ENCODE measurements at places on chromosomes 3 and 15.

- DNase-seq = no peak
Observed at GRCh38 chr15:68620721-68621527, 42.1 kb downstream of the CORO2B start.

GRCh38 chr3:42739401-42740158 is 33.5 kb downstream of the CCDC13 start:
- no peak for DNase-seq

GRCh38 chr15:71048913-71049675 is 66.2 kb upstream of the THSD4 start:
- DNase-seq = no peak

DNA sequence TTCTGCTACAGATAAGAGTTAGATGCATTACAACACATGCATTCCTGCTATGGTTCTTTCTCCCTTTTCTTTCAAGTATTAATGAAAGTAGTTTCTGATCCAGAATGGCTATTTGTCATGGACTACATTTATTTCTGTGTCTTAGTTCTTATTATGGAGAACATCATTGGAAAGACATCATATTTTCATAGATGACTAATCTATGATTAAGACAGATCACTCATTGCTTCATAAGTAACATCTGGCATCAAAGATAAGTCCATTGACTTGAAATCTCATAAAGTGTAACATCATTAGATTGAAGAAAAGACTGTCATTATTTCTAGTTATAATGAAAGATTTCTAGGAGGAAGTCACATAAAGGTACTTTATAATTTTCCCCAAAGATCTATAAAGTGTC is 366.7 kb downstream of the NSUN3 start:
- DNase-seq = no peak

GRCh38 chr15:69834267-69834666 is 263.4 kb downstream of the TLE3 start:
- DNase-seq = no peak

DNA sequence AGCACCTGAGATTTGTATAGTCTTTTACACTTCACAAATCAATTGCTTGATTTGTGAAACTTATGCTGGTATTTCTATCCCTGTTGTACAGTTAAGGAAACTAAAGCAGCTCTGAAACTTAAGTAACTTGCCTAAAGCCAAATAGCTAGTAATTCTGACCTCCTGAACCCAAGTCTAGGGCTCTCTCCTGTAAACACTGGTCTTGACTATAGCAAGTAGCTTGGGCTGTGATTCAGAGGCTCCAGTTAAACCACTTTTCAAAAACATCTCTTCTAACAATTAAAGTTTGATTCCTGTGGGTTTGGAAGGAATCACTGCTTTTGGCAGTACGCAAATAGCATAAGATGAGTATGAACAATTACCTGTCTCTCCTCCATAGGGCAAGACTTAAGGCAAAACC is 18.5 kb upstream of the CMTM8 start:
- DNase-seq = no peak

DNA sequence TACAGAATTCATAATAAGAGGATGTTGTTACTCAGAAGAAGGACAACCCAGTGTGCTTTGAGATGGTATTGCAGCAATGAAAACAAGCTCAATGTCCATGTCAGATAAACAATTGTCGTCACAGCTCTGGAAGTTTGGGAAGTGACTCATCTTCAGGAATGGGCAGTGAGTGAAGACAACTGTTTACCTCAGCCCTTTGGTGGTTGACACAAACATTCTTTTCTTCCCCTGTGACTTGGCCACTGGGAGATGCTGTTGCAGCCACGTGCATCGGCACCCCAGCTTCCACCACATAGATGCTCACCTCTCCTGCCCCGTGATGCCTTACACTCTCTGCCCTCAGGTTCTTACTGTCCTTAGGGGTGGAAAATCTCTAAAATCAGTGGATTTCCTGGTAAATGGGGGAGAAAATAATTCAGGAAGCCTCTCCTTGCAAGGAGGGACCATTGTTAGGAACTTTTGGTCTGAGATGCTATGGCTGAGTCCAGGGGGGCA is 114.1 kb upstream of the GALNT15 start:
- DNase-seq = peak; percentile 95

DNA sequence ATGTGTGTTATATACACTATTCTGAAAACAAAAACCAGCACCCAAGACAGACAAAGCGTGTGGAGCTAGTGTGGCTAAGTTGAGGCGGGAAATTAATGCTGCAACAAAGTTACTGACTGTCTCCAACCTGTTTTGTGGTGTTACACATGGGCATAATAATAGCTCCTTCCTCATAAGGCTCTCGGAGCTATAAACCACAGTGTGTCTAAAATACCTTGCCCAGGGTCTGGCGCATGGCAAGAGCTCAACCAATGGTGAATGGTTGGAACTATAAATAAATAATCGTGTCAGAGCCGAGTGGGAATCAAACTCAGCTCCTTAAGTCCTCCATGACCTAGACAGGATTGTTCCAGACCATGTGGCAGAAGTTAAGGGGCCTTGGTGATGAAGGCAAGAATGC is 35.9 kb upstream of the TFRC start:
- DNase-seq = no peak

DNA sequence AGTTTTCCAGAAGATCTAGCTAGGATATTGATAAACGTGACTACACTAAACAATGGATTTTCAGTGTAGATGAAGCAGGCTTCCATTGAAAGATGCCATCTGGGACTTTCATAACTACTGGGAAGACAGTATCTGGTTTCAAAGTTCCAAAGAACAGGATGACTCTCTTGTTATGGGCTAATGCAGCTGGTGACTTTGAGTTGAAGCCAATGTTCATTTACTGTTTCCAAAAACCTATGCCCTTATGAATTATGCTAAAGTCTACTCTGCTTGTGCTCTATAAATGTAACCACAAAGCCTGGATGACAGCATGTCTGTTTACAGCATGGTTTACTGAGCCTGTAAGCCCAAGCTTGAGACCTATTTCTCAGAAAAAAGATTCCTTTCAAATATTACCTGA is 245.4 kb downstream of the GBE1 start:
- DNase-seq = no peak

- DNase-seq = no peak
Observed at GRCh38 chr3:13879946-13880810, at the start of gene WNT7A. TSS of gene WNT7A (minus strand) at chr3:13880071. CDS start at chr3:13879816, 255 bp downstream.

DNA sequence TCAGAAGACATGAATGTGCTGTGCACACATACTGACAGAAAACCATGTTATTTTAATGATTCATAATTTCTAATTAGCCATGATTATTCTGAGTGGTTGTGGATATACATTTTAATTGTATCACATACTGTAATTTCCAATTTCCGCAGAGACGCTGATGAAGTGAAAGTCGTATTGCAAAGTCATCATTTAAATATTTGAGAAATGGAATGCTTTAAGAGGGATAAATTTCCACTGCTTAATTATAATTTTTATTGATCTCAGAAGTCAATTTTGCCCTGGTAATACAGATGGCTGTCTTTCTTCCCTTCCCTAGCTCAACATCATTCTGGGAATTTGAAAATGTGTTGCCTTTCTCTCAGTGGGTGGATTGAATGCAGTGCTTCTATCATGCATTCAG is 819.3 kb downstream of the ROBO2 start:
- DNase-seq = no peak

DNA sequence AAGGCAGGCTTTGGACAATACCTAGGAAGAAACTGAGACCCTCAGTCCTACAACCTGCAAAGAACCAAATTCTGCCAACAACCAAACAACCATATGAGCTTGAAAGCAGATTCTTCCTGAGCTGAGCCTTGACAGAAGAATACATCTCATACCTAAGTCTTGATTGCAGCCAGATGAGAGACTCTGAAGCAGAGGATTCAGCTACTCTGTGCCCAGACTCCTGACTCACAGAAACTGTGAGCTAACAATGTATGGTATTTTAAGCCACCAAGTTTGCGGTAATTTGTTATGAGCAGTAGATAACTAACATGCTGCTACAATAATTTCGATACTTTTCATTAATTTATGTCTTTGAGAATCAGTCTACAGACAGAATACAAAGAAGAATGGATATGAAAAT is 325.1 kb upstream of the CBLB start:
- no peak for DNase-seq

- no peak for DNase-seq
Observed at GRCh38 chr3:109869586-109869985, 532.2 kb upstream of the DPPA4 start.

GRCh38 chr3:10520072-10520471 is 14.7 kb upstream of the ATP2B2 start:
- no peak for DNase-seq

DNA sequence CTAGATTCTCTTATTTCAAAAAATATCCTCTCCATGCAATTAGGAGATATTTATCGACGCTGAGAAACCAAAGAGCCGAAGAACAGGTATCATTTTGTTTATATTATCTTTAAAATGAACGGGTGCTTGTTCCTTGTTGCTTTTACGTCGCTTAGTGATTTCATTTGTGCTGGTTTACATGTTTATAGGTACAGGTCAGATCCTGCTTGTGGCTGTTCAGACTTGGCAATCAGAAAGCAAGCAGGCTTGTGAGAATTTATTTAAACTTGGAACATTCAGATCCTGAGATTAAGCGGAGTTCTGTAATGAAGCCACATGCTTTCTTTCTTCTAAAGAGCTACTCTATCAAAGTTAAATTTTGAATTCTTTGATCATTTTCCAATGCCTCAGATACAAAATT is 43.0 kb upstream of the ATP2C1 start:
- DNase-seq = no peak

- DNase-seq = no peak
Observed at GRCh38 chr3:49462222-49462621, 7.8 kb upstream of the DAG1 start.

DNA sequence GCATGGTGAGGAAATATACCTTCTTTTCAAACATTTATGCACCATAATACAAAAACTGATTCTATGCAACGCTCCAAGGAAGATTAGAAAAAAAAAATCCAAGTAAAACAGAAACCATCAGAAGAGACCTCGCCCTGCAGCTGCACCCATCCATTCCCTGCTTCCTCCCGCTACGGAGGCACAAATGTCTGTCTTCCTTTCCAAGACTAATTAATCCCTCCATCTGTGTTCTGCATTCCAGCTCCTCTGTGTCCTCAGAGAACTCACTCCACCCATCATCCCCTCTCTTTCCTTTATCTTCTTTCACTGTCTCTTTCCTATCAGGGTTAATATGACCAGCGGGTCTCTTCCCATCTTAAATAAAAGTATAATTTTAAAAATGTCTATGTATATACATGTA is 196.1 kb downstream of the ADAMTSL3 start:
- no peak for DNase-seq

- DNase-seq = no peak
Observed at GRCh38 chr15:88882785-88883184, 12.6 kb downstream of the HAPLN3 start.

DNA sequence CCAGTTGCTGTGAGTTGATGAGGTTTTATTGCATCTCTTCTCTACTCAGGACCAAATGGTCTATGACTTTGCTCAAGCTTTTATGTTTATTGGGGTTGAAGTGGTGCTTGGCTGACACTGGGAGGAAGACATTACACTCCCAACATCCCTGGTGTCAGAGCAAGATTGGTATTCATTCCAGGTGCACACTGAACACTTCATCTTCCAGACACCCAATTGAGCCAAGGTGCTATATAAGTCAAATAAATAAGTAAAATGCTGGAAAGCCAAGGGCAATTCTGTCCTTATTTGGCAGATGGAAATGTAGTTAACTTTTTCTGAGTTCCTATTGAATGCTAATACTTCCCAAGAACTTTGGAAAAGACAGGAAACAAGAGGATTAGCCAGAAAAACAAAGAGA is 53.2 kb upstream of the CDV3 start:
- no peak for DNase-seq

- DNase-seq = no peak
Observed at GRCh38 chr3:40869939-40870338, 329.4 kb upstream of the CTNNB1 start.

- no peak for DNase-seq
Observed at GRCh38 chr15:74172701-74173379, 670 bp upstream of the ISLR start.

DNA sequence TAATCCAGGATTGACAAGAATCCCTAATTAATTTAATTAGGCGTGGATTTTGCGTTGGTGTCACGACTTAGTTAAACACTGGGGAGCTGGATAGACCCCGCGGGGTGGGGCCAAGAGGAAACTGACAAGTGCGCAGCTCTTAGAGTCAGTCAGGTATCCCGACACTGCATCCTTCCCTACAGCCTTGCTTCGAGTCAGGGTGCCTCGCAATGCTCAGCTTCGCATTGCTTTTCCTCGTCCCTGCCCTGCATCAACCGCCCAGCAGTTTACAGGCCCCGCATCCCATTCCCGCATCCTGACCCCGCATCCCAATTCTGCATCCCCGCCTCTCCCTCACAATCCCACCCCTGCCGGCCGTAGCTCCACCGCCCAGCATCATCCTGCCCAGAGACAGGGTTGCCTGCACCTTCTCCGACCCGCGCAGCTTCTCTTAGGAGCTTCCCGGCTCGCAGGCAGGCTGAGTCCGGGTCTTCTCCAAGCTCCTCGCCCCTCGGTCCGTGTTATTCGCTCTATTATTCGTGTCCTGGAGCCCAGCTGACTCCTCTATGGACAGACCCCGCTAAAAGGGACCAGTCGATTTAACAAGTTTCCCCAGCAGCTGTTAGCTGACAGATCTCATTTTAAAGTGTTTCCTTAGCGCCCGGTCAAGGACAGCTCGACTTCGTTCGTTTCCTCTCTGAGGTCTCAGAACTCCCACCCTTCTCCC is 699 bp upstream of the SHOX2 start:
- no peak for DNase-seq

- DNase-seq = no peak
Observed at GRCh38 chr15:68176601-68177000, 28.5 kb downstream of the CALML4 start.

DNA sequence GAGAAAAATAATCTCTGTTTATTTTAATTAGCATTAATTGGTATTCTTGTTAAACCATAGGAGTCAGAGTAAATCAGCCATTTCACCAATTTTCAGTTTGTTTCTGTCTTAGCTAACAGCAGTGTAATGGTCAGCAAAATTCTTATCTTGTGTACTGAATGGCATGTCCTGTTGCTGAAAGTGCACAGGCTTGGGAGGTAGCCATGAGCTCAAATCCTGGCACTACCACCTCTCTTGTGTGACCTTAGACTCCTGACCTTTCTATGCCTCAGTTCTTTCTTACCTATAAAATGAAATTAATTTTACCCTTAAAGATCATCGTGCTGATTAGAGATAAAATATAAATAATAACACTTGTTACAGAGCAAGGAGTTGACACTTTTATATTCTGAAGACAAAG is 35.8 kb downstream of the MLH1 start:
- DNase-seq = no peak

GRCh38 chr3:99324636-99325203 is 313.7 kb upstream of the COL8A1 start:
- DNase-seq = no peak

GRCh38 chr15:100689131-100689899 is 86.9 kb downstream of the ASB7 start:
- DNase-seq = no peak

DNA sequence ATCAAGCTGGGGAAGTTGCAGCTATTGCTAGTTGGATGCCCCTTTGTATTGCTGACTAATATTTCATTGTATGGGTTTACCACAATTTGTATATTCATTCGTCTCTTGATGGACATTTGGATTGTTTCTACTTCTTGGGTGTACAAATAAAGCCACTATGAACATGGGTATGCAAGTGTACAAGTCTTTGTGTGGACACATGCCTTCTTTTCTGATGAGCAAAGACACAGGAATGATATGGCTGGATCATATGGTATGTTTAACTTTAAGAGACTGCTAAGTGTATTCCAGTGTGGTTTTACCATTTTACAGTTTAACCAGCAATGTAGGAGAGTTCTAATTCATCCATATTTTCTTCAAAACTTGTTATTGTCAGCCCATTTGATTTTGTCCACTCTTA is 32.2 kb downstream of the NECTIN3 start:
- DNase-seq = no peak

GRCh38 chr3:198079771-198080520 is 119.9 kb downstream of the LMLN start:
- DNase-seq = no peak
